ENCODE measurements at places on chromosomes 2 and 18. TPM values are rescaled to one million over a fixed set of nuclear protein-coding genes. Genes with fewer than 3 reads are reported as not detected.

DNA sequence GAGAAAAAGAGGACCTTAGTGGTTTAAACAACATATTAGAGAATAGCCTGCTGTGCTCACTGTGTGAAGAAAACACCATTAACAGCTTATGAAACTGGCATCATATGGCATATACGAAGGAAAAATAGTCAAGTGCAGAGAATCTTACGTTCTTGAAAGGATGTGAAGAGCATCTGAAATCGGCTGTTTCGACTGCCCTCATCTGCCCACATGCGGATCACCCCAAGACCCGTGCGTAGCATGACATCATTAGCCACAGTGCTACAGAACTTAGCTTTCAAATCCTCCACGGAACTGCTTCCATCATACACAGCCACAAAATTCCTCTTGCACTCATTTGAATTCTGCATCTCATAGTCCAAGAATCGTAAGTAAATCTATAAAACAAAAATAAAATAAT, 84.3 kb downstream of the NETO1 start:
- no peak for DNase-seq

DNA sequence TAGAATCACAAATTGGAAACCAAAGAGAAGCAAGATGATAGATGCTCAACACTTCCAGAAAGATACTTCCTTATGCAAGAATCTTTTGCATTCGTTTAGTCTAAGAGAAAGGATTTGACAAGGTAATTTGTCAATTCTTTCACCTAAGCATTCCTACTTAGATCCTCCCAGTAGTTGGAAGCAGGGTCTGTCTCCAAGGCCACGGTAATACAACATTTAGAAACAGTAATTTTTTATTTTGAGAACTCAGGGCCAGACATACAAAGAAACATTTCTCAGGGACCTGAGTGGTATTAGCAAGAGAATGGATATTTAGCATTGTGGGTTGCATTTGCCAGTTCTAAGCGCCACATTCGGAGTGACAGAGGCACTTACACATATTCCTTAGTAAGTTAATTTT, 68.6 kb downstream of the ACYP2 start:
- DNase-seq, result no peak

GRCh38 chr2:240960309-240960970, 38.0 kb upstream of the SNED1 start:
- no peak for DNase-seq

DNA sequence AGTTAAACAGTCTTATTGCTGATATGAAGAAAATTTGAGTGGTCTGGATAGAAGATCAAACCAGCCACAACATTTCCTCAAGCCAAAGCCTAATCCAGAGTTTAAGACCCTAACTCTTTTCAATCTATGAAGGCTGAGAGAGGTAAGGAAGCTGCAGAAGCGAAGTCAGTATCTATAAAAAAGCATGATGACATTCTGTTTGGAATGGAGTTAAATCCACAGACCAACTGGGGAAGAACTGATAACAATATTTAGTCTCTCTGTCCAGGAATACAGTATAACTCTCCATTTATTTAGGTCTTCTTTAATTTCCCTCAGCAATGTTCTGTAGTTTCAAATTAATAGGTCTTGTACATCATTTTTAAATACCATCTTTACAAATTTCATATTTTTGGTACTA, 16.0 kb downstream of the PIGN start:
- DNase-seq, result no peak

The GPR45 gene
- total RNA-seq, result 0.44 TPM

The CFAP65 gene
- 1.1 TPM for total RNA-seq

DNA sequence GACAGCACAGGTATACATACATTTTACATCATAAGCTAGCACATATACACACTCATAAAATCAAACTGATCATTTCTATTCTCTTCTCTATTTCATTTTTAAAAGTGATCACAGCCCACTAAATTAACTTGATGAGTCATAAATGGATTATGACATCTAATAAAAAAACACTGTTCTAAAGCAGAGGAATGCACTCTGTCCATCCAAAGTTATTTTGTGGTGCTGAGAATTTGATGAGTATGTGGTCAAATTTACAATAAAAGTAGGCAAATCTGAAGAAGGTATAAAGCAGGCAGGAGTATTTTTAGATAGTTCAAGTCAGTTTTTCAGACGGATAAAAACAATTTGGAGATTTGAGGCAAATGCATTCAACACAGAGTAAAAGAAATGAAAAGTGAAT, 104.4 kb downstream of the NOL4 start:
- DNase-seq, result no peak

DNA sequence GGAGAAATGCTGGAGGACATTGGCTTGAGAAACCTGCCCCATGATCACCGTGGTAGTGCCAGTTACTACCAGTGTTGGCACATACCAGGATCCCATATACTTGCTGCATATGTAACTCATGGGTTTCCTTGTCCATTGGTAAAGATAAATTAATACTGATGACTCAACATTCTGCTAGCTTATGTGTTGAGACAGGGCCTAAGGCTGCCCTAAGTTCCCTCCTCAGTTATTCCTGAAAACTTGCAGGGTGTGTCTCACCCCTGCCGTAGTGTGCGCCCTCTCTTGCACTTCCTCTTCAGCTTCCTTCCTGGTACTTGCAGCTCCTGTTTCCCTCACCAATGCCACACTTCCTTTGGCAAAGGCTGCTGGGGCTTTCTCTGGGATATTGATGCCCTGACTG, 4.3 kb upstream of the INO80C start:
- no peak for DNase-seq

GRCh38 chr2:8059255-8059654, 622.6 kb upstream of the ID2 start:
- DNase-seq, result no peak

DNA sequence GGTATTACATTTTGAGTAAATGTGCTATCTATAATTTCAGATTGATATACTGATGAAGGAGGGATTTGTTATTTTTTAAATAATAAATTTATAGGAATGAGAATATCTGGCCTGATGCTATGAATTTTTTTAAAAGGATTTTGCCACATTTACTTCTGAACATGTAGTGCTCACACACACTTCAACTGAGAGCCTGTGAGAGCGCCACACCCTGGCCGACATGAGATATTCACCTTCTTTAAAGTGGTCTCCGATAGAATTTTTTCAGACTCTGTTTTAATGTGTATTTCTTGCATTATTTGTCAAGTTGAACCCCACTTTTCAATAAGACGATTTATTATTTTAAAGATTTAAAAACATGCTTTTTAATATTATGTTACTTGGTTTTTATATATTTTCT, 813.3 kb downstream of the DCC start:
- DNase-seq, result peak; percentile 73

The ATP8B1 gene
- 0.07 TPM for total RNA-seq

The C2orf49 gene
- total RNA-seq, result 10.7 TPM

- no peak for DNase-seq
These were observed 27.1 kb downstream of the RALB start for GRCh38 chr2:120279708-120280107.

The GKN1 gene
- not detected for total RNA-seq

The TDRD15 gene
- total RNA-seq, result not detected

DNA sequence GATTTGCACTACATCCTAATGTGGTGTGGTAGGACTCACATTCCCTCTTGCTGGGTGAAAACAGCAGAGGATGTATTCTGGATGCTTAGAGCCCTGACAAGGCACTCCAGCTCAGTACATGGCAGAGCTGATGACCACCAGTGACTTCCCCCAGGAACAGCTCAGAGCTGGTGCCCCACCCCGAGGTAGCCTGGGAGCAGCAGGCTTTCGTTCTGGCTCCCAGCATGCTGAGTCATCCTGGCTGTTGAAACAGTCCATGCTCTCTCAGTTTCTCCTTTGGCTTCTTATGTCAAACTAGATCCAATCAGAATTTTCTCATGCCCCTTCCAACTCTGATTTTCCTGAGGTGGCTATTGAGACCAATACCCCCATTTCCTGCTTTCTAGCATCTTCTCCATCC, 438.2 kb downstream of the NBAS start:
- DNase-seq, result no peak

DNA sequence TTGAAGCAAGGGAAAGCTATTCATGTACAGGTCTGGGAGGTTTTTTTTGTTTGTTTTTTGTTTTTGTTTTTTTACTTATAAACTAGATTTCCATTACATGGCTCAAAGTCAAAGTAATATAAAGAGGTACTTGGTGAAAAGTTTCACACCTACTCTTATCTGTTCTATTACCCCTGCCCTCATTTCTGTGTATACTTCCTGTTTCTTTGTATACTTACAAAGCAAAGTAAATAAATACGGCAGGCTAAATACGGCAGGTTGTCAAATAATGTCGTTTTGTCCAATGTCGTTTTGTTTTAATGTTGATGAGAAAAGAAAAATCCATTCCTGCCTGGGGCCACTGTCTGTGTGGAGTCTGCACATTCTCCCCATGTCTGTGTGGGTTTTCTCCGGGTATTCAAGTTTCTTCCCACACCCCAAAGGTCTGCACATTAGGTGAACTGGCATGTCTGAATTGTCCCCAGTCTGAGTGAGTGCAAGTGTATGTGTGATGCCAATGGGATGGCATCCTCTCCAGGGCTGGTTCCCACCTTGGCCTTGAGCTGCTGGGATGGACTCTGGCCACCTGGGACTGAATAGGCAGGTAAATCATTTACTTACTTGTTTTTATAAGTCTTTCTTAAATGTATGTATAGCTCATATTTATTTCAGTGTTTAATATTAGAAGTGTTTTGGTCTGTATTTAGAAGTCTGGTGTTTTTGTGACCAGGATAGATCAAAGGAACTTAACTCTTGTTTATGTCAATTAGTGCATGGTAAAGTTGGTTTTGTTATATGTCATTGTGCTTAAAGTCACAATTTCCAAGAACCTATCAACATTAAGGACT, 13.4 kb downstream of the STAMBP start:
- DNase-seq, result no peak

The RNF125 gene
- 1.5 TPM for total RNA-seq

- DNase-seq, result no peak
These were observed 15.1 kb downstream of the MYCN start for GRCh38 chr2:15955232-15955988.

DNA sequence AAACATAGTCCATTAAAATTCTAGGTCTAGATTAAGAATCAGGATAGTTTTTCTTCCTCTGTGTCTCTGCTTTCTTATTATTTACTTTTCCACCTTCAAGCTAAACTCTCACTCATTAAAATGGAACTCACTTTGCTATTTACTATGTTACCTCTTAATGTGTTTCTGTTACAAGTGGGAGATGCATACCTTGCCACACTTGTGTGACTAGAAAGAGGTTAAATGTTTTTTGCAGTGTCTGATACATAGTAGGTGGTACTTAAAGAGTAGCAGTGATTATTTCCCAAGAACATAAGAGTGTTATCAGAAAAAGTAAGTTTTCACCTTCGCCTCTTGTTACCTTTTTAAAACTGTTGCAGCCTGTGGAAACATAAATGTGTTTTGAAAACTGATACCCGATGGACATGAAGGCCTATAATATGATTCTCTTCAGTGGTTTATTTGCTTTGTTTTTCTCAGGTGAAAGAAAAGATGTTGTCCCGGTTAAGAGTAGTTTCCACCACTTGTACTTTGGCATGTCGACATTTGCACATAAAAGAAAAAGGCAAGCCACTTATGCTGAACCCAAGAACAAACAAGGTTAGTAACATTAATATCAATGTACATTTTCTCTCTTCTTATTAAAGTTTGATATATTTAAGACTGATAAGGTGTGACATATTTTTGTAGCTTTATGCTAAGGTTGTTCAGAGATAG, 16.6 kb downstream of the ME2 start:
- no peak for DNase-seq

- DNase-seq, result no peak
These were observed 3.5 kb downstream of the WNT6 start for GRCh38 chr2:218863021-218863520.

Measured in glutamatergic neuron (in vitro differentiated cells).